GM12891 (cell line): ENCODE measurements at places on chromosomes 7 and 10.

DNA sequence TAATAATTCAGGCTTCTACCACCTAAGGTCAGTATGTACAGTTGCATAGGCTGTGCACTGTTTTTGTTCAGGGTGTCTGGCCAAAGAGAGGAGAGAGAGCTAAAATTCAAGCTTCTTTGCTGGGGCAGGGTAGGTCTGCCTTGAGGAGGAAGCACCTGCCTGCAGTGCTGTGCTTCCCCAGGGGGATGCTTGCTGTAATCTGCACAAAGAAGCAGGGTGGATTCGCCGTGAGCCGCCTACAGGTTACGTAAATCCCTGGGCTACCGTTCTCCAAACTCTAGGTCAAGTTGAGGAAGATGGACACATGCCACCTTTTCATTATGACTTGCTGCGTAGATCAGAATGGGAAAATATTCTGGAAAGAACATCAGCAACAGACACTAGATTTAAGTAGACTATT, 543.3 kb downstream of the TNS3 start:
- DNase-seq: no peak

DNA sequence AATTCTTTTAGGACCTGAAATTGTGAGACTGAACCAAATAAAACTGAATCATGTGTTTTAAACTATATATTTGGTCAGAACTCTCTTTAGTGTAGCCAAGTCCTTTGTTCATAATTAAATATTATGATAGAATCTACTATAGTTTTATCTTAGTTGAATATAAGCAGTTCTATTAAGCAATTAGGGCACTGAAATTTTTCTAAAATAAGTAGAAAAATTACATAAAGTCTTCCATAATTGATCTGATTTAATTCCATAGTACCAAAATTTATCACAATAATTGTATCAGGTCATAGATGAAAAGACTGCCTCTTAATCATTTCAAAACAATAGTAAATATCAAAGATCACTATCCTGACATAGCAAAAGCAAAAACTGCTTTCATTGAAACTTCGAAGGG, 90.1 kb upstream of the BET1 start:
- DNase-seq: no peak

GRCh38 chr10:95588025-95588424, 26.9 kb upstream of the SORBS1 start:
- DNase-seq: no peak

DNA sequence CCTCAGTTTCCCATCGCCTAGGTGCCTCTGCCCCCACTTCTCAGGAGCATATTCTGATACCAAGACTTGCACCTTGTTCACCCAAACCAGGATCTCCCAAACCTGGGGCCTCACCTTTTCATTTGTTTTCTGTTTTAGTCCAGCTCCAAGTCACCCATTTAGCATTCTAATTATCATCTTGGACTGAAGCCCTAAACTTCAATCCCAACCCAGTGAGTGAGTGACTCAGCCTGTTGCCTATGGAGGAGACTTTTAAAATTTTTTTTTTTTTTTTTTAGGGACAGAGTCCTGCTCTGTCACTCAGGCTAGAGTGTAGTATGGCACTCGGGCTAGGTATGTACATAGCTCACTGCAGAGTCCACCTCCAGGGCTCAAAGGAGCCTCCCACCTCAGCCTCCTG, 378.9 kb upstream of the AUTS2 start:
- no peak for DNase-seq

DNA sequence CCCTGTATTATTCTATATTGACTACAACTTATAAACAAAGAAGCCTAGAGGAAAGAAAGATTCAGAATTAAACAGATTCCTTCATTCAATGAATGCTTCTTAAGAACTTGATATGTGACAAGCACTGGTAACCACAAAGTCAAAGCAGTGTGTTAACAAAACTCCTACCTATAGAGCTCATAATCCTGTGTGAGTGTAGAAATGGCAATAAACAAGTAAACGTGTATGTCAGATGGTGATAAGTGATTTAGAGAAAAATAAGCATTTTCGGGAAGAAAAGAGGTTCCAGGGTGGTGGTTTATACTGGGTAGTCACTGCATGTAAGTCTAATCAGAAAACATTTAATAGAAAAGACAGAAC, 141.3 kb downstream of the JMJD1C start:
- DNase-seq: no peak

DNA sequence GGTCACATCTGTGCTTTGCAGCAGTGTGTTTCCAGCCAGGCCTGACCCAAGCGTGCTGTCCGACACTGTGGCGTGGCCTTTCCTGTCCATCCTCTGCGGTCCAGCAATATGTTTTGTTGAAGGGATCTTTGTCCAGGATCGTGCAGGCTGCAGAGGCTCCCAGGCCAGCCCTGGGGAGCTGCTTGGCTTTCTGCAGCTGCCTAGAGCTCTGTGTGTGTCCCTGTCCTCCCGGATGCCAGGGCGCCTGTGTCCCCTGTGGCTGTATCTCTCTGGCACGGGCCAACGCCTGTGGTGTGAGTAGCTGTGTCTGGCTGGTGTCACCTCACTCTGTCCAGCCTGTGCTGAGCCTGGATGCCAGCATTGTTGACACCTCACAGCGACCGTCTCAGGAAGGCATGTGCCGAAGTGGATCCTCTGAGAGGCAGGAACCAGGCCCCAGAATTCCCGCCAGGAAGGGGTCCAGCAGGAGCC, 94.5 kb downstream of the INPP5A start:
- DNase-seq: no peak
